Panc1 (cell line): ENCODE measurements at places on chromosomes 12 and 14. TPM values are rescaled to one million over a fixed set of nuclear protein-coding genes. Genes with fewer than 3 reads are reported as not detected.

Gene NEUROD4
- total RNA-seq = not detected

DNA sequence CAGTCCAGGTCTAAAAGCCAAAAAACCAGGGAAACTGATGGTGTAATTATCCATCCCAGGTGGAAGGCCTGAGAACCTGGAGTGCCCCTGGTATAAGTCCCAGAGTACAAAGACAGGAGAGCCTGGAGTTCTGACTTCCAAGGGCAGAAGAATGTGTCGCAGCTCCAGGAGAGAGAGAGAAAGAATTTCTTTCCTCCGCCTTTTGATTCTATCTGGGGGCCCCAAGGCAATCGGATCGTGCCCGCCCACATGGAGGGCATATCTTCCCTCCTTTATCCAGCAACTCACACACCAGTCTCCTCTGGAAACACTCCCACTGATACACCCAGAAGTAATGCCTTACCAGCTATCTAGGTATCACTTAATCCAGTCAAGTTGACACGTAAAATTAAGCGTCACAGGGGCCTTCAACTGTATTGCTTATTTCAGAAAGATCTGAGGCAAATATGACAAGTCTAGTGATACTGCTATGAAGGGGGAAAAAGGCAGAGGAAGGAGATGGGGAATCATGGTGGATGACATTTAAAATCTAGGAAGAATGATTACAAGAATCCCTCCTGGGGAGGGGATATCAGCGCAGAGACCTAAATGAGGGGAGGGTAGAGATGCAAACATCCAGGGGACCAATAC, 30.5 kb upstream of the LRP6 start:
- no peaks in the 10 kb centered on the region for H3K27me3 ChIP-seq
- no peaks in the 10 kb centered on the region for H3K4me1 ChIP-seq
- no peak overlapping the region for H3K27ac ChIP-seq
- no peak overlapping the region for H3K4me3 ChIP-seq

- H3K27me3 ChIP-seq = no peaks in the 10 kb centered on the region
- no peak overlapping the region for H3K4me3 ChIP-seq
- H3K36me3 ChIP-seq = no peaks in the 10 kb centered on the region
These were observed 208.4 kb downstream of the PPM1H start for GRCh38 chr12:62726471-62726980.

Gene MMP14
- 32.9 TPM for total RNA-seq

DNA sequence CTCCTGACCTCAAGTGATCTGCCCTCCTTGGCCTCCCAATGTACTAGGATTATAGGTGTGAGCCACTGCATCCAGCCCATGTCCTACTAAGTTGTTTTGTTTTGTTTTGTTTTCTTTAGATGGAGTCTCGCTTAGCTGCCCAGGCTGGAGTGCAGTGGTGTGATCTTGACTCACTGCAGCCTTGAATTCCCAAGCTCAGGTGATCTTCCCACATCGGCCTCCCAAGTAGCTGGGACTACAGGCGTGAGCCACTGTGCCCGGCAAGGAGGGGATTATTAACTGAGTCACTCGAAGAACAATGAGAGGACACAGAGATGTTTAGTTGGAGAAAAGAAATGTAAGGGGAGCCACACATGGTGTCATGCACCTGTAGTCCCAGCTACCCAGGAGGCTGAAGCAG, 18.0 kb upstream of the ERBB3 start:
- DNase-seq = no peak
- H3K4me1 ChIP-seq = no peaks in the 10 kb centered on the region
- no peak overlapping the region for H3K27ac ChIP-seq
- H3K36me3 ChIP-seq = no peaks in the 10 kb centered on the region
- H3K27me3 ChIP-seq = no peaks in the 10 kb centered on the region
- H3K4me3 ChIP-seq = no peak overlapping the region

DNA sequence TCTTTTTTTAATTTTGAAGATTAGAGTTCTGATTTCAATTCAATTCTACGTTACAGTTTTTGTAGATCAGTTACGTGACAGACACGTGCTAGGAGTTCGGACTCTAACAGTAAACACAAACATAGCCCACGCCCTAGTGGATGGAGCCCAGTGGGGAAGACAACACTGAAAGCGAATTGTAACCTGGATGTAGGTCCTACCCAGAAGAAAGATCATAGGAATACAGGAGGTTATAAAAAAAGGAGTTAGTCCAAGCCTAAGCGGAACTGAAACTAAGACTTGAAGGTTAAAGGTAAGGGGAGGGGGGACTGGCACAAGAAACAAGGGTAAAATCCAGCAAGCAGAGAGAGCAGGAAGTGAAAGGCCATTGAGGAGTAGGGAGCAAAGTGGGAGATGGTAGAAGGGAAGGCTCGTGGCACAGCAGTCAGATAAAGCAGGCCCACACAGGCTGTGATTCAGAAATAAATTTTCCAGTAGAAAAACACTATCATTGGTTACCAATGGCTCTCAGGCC, 15.7 kb upstream of the CRY1 start:
- no peak for DNase-seq
- H3K27ac ChIP-seq = no peak overlapping the region
- peaks cover 7% of the 10 kb centered on the region; the same call in 1 of the 2 replicates for H3K27me3 ChIP-seq
- no peak overlapping the region for H3K4me3 ChIP-seq

DNA sequence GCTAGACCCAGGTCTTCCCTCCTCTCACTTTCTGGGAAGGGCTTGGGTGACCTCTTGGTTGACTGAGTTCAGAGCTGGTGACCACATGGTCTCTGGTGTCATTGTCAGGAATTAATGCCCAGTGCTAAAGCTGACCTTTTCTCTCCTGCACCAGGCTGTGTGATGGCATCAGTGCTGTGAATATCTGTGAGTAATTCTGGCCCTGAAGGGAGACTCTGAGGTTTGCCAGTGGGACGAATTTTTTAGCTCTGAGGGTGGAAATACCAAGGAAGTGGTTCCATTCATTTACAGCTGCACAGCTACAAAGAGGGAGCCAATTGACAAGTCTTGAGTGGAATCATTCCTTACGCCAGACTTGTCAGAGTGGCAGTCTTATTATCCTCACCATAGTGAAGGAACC, 6.2 kb upstream of the KRT86 start:
- no peak for DNase-seq
- no peaks in the 10 kb centered on the region; the same call in 1 of the 2 replicates for H3K4me1 ChIP-seq
- no peak overlapping the region; the same call in 1 of the 2 replicates for H3K27ac ChIP-seq
- no peaks in the 10 kb centered on the region for H3K27me3 ChIP-seq
- no peak overlapping the region for H3K4me3 ChIP-seq

DNA sequence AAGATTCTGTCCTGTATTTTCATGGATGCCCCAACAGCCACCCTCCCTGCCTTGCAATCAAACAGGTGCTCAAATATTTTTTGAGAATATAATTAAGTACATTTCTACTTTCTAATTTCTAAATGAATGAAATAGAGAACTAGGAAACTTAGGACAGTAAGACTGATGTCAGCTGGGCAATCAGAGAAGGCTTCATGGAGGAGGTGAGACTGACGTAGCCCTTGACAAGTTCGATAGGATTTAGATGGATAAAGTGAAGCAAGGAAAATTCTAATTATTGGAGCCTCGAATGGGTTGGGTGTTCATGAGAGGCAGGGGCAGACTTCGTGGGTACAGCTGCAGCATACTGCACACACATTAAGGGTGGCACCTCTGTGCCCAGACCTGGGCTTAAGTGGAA, 36.0 kb downstream of the NINJ2 start:
- H3K4me3 ChIP-seq = no peak overlapping the region
- DNase-seq = no peak
- peak overlapping the region; percentile 72; the same call in 1 of the 2 replicates for H3K27ac ChIP-seq
- no peaks in the 10 kb centered on the region for H3K36me3 ChIP-seq
- H3K27me3 ChIP-seq = no peaks in the 10 kb centered on the region

DNA sequence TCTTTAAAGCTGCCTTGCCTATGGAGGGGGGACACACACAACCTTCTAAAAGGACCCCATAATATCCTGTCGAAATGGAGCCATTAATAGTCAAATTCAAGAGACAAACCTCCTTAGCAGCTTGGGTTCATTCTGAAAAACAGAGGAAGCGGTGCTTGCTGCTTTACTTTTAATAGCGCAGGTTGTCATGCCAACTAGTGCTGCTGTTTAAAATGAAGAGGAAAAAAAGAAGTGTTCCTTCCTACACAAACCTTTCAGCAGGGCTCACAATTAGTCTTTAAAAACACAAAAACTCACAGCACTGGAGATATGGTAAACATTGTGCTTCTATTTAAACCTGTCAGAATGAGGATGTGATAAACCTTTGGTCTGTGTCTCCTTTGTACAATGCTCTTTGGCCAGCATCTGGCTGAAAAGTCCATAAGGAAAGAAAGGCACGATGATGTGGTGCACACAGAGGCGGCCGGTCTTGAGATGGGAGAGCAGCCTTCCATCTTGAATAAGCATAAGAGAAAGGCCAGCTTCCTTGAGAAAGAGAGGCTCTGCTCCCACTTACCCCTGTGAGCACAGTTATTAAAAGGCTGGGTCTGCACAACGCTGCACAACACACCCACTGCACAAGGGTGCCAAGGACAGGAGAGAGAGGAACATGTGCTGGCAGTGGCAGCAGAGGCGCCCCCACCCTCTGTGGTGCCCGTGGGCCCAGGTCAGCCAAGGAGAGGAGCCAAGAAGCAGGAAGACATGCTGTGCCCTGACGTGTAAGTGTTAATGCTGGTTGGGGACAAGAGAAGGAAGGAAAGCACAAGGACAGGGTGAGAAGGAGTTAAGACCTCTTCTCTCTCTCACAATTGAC, 144.6 kb downstream of the TTC7B start:
- H3K27ac ChIP-seq = no peak overlapping the region
- no peaks in the 10 kb centered on the region for H3K4me1 ChIP-seq
- no peak for DNase-seq
- no peak overlapping the region for H3K4me3 ChIP-seq
- no peaks in the 10 kb centered on the region for H3K36me3 ChIP-seq
- H3K27me3 ChIP-seq = no peaks in the 10 kb centered on the region

- H3K27me3 ChIP-seq = no peaks in the 10 kb centered on the region
- H3K36me3 ChIP-seq = no peaks in the 10 kb centered on the region
- H3K27ac ChIP-seq = no peak overlapping the region
These were observed 439.5 kb downstream of the CCER1 start for GRCh38 chr12:90515199-90516175.

- H3K27ac ChIP-seq = no peak overlapping the region
- no peaks in the 10 kb centered on the region for H3K36me3 ChIP-seq
- H3K27me3 ChIP-seq = no peaks in the 10 kb centered on the region; the same call in 1 of the 2 replicates
These were observed 29.9 kb downstream of the GPHB5 start for GRCh38 chr14:63288853-63289252.

Gene TTC8
- 12.4 TPM for total RNA-seq

Gene FOXA1
- 8.7 TPM for total RNA-seq

GRCh38 chr12:3122841-3123678, 45.9 kb downstream of the TSPAN9 start:
- H3K4me1 ChIP-seq = no peaks in the 10 kb centered on the region
- H3K36me3 ChIP-seq = no peaks in the 10 kb centered on the region
- H3K4me3 ChIP-seq = no peak overlapping the region

Gene CIROP
- total RNA-seq = not detected
